Liver (tissue), 10 donors: ENCODE measurements at places on chromosomes 6 and 20.

- DNase-seq, result no peak
These were observed 228.5 kb downstream of the ERMARD start for GRCh38 chr6:169979873-169980432.

DNA sequence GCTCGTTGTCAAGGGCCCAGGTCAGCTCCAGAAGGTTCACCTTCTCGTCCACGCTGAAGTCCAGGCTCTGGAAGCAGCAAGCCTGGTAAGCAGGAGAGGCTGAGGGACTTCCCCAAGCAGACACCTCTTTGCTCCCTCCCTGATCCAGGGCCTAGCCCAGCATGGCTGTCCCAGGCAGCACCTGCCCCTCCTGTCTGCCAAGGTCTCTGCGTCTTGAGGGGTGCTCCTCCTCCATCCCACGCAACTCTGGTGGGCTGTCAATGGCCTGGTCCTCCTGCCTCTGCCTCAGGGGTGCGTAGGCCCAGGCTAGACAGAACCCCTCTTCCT, 87.1 kb downstream of the NINL start:
- no peak for DNase-seq

DNA sequence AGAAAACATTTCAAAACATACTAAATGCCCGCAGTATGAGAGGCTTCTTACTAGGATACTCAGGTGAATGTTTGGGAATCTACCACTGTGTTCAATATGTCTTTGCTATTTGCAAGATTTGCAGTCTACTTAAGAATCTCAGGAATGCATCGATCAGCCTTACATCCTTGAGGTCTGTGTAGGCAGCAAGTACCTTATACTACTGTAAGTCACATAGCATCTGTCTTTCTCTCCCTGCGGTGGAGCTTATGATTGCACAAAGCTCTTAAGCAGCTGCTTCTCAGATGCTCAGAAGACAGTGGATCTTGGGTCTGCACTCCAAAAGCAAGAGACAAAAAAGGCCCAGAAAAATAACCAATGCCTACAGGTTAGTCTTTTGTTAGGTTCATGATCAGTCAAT, 21.4 kb downstream of the PCSK2 start:
- DNase-seq, result no peak

GRCh38 chr6:142207265-142207877, 60.3 kb downstream of the VTA1 start:
- DNase-seq, result peak; percentile 52

GRCh38 chr6:26524722-26525370, 13.3 kb upstream of the HMGN4 start:
- no peak for DNase-seq
